ENCODE measurements at places on chromosomes 5 and 9.

- DNase-seq = no peak
Measured at GRCh38 chr9:121340676-121341392, 29.2 kb downstream of the STOM start.

DNA sequence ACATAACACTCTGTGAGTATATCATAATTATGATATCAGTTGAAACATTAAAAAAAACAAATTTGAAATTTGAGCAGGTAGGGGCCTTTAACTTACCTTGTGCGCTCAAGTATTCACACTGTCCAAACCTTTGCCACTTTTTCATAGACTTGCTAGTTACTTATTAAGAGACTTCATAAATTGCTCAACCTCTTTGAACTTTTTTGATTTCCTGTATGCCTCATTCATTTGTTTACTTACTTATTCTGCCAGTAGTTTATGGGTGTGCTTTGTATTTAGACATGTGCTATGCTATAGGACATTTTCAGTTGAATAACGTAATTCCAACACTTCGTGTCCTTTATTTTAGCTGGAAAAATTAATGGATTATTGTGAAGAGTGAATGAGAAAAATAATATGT lies 204.8 kb downstream of the HCN1 start:
- no peak for DNase-seq

DNA sequence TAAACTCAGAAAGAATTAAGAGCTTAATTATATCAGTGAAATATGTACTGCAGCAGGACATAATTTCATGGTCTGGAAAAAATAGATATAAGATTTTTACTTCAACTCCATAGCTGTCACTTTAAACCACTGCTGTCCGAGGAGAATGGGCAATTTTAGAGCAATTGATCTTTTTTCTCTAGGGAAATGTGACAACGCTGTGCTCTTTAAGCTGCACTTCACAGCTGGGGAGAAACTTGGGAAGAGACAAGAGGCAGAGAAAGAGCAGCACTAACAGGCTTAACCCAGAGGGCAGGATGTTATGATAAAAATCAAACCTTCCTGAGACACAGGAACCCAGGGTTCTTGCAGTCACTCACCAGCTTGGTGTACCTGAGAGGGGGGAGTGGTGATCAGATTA lies 92.0 kb downstream of the SPOCK1 start:
- DNase-seq = no peak

GRCh38 chr5:54150841-54151240 lies 159.5 kb downstream of the ARL15 start:
- DNase-seq = no peak

DNA sequence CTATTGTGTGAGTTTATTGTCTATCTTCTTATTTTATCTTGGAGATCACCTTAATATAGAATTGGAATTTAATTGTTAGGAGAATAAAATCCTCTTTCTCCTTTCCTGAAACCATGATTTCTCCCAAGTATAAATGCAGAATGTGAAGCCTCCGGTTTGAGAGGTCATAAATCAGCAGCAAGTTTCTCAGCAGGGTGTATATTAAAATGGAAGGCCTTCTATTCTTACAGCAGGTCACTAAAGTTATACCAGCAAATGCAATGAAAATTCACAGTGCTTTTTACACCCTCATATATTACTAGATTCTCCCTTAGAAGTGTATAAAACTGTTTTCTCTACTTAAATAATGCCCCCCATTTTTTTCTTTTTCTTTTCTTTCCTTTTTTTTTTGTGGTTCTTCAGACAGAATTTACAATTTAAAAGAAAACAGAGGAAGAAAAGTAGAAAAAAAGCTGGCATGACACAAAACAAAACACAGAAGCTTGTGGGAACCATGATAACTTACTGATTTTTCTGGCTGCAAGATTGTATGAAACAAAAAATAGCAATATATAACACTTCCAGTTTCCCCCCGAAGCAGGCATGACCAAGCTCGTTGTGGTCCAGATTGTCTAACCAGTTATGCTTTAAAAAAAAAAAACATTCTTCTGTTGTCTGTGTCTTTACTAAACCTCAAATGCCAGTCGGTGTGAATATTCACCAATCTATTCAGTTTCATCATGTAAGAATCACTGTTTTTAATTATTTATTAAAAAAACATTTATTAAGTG lies 211.2 kb downstream of the RAB3C start:
- no peak for DNase-seq

- no peak for DNase-seq
Measured at GRCh38 chr9:108668191-108668937, 187.4 kb downstream of the ACTL7B start.

DNA sequence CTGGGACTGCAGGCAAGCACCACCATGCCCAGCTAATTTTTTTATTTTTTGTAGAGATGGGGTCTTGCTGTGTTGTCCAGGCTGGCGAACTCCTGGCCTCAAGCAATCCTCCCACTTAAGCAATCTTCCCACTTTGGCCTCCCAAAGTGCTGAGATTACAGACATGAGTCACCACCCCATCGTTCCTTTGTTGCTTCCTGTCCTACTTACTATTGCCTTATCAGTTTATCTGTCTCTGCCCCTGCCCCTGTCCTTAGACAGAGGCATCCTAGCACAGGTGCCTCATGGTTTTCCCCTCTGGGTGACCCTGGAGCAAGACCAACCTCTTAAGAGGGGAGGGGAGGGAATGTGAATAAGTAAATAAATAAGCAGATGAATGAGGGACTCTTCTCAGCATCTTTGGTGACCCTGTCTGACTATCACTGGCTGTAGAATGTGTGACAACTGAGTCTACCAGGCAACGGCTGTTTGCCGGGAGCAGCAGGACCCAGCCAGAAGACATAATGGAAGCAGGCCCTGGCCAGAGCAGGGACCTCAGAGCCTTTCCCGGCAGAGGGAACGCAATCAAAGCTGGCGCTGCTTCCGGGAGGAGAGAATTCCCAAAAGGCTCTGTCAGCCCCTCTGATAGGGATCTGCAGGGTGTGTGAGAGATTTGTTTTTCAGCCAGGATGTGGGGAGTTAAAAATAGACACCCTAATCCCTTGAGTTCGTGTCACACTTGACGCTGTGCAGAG lies 43.8 kb upstream of the DAB2IP start:
- no peak for DNase-seq

DNA sequence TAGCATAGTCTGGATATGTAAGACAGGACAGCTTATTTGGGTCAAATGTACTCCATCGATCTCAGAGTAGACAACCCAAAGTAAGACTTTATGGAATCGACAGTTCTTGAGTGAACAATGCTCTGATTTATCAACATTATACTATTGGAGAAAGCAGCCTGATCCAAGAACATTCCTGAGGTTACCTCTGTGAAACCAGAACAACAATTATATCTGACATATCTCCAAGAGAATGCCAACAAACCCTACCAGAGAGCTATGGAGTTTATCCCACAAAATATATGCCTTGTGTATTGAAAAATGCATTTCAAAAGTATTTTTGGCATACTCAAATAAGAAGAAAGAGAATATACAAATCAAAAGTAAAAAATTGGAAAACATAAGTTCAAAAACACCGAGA lies 1985.9 kb downstream of the EFNA5 start:
- DNase-seq = no peak

DNA sequence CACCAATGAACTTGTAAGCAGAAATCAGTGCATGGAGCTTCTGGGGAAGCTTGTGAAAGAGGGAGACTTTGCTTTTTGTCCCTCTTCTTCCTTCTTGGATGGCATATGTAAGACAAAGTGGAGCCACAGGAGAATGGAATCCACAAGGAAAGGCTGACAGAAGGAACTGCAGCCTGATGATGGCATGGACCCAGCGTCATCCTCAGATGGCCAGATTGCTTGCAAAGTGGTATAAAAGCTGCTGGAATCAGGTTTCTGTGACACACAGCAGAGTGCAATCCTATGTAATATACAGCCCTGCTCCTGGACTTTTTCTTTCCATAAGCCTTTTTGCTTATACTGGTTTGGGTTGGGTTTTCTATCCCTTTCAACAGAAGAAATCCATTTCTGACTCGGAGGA lies 31.4 kb upstream of the SPARC start:
- no peak for DNase-seq

DNA sequence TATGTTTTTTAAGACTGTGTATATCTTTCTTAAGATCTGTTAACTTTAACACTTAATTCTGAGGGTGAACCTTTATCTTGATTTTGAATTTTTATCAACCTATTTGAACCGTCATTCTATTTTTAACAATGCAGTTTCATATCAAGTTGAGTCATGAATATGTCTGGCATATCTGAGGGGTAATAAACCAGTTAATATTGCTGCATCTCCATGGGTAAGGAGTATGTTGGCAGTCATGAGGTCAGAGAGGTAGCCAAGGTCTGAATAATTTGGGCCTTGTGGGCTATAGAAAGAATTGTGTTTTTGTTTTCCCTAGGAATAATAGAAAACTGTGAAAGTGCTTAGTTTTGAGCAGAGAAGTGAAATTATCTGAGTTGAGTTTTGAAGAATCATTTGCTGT lies 419.0 kb downstream of the PLK2 start:
- no peak for DNase-seq

Measured in stimulated activated CD4-positive, alpha-beta T cell treated with anti-CD3 and anti-CD28 coated beads, TNF-alpha, amount 100 ng/mL, for 48 hours (primary cell).